ENCODE measurements at places on chromosomes 12 and 14.

- DNase-seq = no peak
Observed at GRCh38 chr14:82667501-82667900, 1133.8 kb upstream of the SEL1L start.

GRCh38 chr12:120696626-120697025 lies 9.7 kb downstream of the MLEC start:
- DNase-seq = no peak

- no peak for DNase-seq
Observed at GRCh38 chr12:75289753-75290152, 40.4 kb downstream of the CAPS2 start.

DNA sequence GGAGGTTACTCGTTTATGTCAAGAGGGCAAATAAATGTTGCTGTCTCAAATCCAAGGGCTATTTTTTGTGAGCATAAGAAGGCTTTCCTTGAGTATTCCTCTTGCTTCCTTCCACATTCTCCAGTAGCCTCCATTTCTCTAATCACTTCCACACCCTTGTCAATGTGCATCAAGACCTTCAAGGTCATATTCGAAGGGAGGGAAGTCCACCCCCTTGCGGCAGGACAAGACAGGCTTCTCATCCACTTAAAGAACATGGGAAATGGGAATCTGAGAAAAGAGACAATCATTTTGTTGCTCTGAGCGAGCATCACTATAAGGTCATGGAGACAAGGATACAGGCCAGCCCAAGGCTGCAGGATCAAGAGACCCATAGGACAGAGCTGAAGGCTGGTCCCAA lies 13.2 kb upstream of the DHRS2 start:
- DNase-seq = no peak

GRCh38 chr14:64990296-64990695 lies 3.6 kb downstream of the FNTB start:
- DNase-seq = no peak

- peak; percentile 68 for DNase-seq
Observed at GRCh38 chr12:108635201-108635996, 1.7 kb upstream of the SELPLG start.

GRCh38 chr12:104285740-104286515 lies 17.6 kb upstream of the EID3 start:
- DNase-seq = no peak

DNA sequence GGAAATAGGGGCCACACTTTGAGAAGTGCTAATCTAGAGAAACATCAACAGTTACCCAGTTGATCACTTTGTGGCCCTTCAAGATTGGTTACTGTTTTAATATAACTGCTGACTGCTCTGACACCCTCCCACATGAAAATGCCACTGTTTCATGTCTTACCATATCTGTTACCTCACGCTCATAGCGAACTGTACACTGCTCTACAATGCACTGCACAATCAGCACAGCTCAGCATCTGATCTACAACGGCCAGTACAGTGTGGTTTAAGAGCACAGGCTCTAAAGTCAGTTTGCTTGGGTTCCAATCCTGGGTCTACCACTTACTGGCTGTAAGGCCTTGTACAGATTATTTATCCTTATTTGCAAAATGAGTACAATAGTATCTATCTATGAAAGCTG lies 39.1 kb downstream of the SPPL3 start:
- DNase-seq = no peak

DNA sequence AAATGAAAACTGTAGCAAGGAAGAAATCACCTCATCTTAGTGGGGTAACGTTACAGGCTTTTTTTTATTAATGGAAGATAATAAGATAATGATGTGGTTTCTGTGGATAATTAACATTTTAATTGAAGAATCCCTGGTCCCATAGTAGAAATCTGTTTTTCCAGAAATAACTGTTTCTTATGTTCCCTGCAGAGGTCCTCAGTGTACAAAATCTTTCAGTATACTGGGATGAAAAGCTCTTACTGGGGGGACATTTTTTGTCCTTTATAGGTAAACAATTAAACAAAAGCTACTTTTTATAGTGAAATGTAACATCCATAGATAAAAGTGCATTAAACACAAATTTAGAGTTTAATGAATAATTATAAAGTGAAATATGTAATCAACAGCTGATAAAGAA lies 312.2 kb downstream of the ATXN7L3B start:
- no peak for DNase-seq

DNA sequence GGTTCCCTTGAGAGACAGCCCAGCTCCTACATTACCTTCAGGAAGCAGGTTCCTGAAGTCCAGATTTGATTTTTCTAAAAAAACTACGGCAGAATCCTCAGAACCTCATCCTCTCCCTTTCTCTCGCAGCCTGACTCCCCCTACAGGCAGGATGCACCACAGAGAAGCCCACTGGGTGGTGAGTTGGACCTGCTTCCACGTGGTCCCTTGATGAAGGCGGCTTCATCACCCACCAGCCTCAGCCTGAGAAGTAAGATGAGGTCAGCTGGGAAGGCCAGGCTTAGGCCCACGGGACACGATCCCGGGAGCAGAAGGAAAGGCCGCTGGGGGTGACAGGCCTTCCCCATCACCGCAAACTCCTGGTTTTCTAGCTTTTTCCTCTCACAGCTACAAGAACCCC lies 83.0 kb downstream of the ACTN1 start:
- DNase-seq = no peak

GRCh38 chr14:79991866-79992265 lies 219.4 kb downstream of the DIO2 start:
- no peak for DNase-seq

DNA sequence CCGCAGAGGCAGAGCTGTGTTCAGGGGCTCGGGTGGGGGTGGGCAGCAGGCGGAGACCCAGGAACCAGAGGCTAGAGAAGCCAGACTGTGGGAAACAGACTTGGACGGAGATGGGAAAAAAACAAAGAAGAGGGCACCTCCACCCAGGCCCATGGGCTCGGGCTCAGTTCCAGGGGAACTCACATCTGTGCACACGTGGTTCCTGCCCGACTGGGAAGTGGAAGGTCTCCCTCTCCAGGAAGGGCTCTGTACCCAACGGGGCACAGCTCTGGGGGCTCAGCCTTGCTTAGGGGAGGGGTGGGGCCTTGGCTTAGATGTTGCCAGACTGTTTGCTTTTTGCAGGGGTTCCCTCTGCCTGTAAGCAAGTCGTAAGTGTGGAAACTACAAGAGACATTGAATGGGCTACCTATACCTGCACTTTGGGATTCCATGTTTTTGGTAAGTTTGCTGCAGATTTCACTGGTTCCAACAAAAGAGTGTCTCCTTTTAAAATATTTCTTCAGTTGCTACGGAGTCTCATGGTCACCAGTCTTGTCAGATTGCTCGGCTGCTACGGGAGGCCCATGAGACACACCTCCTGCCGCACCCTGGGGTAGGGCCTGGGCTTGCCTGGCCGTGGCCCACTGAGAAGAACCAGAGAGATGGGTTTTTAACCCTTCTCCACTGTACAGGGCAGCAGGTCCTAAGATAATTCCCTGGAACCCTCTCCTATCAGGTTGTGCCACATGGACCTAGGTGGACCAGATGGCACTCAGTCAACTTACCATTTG lies 127.6 kb upstream of the EVL start:
- no peak for DNase-seq

DNA sequence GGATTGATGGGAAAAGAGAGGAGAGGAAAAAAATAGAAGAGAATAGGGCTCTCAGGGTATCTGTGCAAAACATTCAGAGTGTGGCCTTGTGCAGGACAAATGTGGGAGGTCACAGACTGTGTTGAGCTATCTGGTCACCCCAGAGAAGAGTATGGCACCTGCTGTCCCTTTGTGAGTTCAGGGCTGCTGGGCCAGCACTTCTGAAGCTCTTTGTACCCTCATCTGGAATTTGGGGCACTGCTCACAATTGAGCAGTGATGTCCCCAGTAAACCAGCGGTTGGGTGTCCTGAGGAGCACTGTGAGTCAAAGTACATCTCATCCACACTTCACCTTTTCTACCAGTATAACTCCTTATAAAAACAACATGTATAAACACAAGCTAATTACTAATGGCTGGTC lies 2.6 kb upstream of the KRT81 start:
- DNase-seq = peak; percentile 1

DNA sequence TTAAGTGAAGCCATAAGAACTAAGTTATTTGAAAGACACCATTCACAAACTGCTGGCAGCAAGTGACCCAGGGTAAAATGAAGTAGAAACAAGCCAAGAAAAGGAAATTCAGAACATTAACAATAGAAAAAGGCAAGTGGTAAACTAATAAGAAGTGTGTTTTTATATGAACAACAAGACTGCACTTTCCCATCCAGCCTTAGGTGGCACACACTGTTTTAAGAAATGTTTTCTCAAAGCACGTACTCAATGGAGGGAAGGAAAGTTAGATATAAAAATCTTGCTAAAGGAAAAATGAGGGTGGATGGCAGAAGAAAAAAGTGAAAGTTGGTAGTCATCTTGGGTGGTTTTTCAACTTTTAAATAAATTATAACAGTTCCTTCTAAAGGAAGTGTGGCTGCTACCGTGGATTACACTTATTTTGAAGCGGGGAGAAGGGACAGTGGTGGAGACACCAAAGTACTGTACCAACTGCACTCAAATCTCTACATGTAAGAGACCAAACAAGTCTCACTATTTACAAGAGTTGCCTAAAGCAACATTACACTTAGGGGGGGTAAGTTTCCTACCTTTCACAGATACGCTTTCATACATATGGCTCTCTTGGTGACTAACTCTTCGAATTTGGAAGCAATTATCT lies 58.8 kb downstream of the SEL1L start:
- no peak for DNase-seq

DNA sequence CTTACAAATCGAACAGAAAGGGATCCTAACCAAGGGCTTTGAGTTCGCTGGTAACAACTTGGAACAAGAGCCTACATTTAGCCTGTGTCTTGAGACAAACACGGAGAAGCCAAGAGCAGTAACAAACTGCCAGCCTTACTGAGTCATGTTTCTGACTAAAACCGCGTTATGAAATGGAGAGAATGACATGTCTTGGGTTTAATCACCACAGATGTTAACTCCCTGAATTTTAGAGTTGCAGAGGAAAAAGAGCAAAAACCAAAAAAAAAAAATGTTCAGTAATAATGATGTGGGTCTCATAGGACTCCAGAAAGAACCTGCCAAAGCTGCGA lies 1.0 kb downstream of the BLTP3B start:
- DNase-seq = peak; percentile 34

- DNase-seq = no peak
Observed at GRCh38 chr12:109588461-109589239, 15.1 kb downstream of the MVK start.

GRCh38 chr12:3362737-3363136 lies 128.3 kb upstream of the PRMT8 start:
- DNase-seq = no peak

DNA sequence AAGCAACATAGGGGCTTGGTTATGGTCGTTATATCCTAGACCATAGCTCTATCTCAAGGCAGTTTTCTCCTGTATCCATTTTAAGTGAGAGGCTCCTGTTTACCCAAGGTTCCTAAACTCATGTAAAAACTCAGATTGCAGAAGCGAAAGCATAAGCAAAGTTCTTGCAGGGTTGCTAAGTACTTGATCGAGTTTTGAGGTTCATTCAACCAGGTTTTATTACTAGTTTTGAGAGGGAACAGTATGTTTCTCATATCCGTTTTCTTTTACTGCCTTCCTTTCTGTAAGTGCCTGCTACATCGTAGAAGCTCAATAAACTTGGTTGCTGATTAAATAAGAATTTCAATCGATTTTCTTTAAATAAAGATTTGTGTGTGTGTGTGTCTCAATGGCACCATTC lies 5.1 kb downstream of the AKAP3 start:
- no peak for DNase-seq

GRCh38 chr14:95319312-95320077 lies at the start of gene CLMN:
CLMN (minus strand) TSS chr14:95319908; CDS start chr14:95319792, 116 bp downstream.
- DNase-seq = no peak

DNA sequence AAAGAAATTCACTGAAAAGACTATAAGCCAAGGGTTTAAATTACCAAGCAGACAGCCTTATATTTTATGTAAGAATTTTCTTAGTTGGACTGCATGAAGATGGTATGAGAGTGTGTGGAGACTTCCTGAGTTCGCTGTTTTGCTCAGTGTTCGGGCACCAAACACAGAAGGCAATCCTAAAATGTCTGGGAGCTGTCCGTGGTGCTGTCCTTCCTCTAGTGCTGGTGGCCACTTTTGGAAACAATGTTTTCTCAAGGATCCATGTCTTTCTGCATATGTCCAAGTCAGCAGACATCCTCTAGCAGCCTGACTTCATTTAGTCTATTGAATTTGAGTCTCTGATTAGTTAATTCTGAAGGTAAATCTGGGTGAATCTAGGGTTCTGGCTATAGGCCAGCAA lies 135.8 kb downstream of the SLC8A3 start:
- peak; percentile 50 for DNase-seq

- DNase-seq = no peak
Observed at GRCh38 chr12:62562846-62563245, 96.2 kb downstream of the MON2 start.

- DNase-seq = no peak
Observed at GRCh38 chr12:27331927-27332324, 710 bp upstream of the BMAL2 start.

DNA sequence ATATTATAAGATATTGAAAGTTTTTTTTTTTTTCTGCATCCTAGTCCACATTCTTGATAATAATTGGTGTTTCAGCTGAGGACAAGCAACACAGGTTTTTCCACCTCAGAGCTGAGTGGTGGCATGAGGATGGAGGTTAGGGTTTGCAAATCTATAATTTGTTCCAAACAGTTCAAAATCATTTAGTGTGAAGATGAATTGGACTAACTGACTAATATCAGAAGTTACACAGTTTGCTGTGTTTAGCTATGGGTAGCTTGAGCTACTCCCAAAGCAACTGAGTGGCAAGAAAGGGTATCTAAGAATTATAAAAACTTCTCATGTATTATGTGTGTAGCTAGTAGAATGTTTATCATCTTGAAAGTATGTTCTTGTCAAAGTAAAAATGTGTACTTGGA lies 17.1 kb downstream of the EID3 start:
- DNase-seq = no peak

DNA sequence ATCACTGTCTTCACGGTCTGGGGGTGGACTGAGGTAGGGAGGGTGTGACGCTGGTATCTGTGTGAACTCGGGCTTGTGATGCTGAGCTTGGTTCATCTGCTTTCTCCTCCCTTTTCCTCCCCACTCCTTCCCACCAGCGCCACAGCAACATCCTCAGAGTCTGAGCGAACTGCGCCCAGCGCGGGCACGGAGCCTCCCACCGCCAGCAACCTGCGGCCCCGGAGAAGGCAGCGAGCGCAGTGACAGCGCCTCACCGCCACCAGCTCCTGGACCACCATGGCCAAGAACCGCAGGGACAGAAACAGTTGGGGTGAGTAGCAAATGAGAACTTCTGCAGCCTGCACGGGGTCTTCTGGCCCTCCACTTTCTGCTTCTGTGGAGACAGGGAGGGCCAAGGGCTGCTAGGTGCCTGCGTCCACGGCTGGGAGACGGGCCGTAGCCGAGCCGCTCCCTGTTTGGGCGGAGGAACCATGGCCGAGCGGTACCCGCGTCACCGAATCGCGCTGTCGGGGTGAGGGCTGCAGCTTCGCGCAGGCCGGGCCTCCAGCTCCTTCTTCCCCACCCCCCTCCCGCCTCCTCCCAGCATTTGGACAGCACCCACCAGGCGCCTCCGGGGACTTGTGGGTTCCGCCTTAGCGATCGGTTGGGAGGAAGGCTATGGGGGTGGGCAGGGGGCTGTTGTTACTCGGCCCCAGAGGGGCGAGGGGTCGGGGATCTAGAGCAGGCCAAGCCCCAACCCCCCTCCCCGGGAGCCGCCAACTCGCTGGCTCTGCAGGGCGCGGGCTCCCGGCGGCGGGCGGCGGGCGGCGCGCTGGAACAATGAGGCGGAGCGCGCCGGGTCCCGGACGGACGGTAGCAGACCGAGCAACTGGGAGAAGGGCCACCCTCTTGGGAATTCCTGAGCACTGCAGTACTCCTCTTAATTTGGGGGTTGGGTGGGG lies at the start of gene ATL1:
Gene ATL1 (plus strand): TSS at position 156 of the 941 bp plus-strand sequence. CDS start 121 bp downstream, at position 277.
- DNase-seq = peak; percentile 61

GRCh38 chr12:11545484-11546330 lies 103.8 kb upstream of the ETV6 start:
- DNase-seq = peak; percentile 60

All from stimulated activated CD8-positive, alpha-beta memory T cell treated with anti-CD3 and anti-CD28 coated beads, Interleukin-4, amount 100 ng/mL, for 48 hours (primary cell).